Kidney (tissue), 22 donors: ENCODE measurements at places on chromosomes 12 and 14. TPM values are rescaled to one million over a fixed set of nuclear protein-coding genes. Genes with fewer than 3 reads are reported as not detected.
A peak's percentile ranks its signal among the peaks of the same experiment; 100 is the strongest.

DNA sequence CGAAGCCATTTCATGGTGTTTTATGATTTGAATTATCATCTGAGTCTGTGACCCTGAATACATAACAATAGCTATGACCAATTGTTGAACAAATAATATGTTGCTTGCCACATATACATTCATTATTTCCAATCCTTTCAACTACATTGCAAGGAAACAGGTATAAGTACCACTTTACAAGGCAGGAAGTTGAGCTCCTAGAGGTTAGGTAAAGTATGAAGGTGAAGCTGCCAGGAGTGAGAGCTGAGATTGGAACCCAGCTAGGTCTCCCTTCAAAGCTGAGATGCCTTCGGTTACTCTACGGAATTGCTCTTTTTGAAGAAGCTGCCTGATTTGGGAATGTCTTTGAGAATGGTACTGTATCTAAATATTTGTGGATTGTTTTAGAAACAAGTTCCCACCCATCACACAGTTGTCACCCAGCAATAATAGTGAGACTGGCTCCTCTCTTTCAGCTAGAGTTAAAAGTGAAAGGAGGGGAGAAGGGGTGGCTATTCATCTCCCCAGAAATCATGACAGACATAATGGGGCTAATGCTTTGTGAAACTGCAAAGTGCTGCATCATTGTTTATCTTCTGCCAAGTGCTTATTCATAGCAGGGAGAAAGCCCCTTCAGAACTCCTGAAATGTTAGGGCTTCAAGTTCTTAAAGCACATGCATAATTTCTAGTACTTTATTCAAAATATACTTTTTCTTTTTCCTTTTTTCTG lies 75.9 kb upstream of the AMIGO2 start:
- no peak for DNase-seq

DNA sequence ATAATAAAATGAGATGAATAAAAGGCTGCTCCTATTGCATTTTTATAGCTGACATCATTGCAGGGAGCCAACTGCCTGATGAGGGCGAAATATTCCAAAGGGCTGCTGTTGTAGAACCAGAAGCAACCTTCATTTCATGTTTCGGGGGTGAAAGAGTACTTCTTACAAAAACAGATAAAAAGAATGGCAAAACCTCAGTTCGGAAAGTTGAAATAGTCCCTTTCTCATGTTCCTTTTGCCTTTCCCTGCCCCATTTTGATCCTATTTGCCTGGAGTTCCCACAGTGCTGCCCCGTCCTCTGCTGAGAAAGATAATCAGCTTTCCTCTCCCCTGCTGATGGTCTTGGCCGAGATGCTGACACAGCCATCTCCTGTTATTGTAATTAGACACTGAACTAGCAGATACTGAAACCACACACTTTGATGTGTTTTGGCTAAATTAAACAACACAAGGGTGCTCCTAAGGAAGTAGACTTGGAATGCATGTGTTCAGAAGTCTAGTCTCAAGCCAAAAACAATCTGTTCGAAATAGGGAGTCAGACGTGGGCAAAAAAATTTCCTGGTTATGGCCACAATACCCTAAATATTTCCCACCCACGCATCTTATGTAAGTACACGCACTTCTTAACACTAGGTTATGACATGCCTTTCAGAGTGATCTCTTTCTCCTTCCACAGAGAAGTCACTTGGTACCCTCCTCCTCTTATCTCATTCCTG lies 117.2 kb downstream of the PPM1H start:
- no peak for DNase-seq

The B3GNT4 gene
- 8.0 TPM for polyA plus RNA-seq

DNA sequence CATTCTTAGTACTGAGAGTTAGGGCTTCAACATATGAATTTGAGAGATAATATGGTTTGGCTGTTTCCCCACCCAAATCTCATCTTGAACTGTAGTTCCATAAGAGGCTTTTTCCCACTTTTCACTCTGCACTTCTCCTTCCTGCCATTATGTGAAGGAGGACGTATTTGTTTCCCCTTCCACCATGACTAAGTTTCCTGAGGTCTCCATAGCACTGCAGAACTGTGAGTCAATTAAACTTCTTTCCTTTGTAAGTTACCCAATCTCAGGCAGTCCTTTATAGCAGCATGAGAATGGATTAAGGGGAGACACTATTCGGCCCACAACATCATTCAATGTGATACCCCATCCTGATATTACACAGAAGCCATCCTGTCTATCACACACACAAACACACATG lies 36.8 kb upstream of the ALG10B start:
- DNase-seq: no peak

- no peak for DNase-seq
Measured at GRCh38 chr14:32480337-32480736, 151.2 kb downstream of the AKAP6 start.

DNA sequence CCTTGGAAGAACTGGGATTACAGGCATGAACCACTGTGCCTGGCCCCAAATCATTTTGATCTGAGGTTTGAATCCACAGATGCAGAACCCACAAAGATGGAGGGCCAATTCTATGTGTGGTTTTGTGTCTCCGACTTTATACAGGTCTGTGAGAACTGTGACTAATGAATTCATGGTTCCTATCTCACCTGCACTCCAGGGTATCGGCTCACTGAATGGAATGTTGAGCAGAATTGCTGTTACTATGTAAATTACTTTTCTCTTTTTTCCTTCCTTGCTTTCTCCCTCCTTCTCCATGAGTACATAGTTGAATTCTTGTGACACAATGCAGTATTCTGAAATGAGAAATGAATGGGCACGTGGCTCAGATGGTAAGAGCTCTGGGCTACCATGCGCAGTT lies 21.1 kb upstream of the GALNT16 start:
- DNase-seq: no peak

The PRPH gene
- 0.71 TPM for polyA plus RNA-seq

- peak; percentile 39 for DNase-seq
Measured at GRCh38 chr14:102525929-102526497, 16.4 kb upstream of the ANKRD9 start.

DNA sequence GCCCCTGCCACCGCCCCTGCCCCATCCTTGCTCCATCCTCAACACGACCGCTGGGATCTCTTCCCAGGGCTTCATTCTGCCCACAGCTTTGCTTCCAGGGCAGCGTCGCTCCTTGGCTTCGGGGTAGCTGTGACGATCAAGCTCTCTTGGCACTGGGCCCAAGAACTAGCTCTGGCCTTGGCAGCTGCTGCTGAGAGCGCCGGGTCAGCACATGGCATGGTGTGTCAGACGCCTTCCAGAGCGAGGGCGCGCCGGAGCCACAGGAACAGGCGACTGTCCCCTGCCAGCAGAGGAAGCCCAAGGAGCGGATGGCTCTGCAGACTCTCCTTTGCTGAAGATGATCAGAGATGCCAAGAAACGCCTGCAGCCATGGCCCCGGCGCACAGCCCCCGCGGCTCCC lies 15.9 kb downstream of the RAB35 start:
- DNase-seq: no peak

DNA sequence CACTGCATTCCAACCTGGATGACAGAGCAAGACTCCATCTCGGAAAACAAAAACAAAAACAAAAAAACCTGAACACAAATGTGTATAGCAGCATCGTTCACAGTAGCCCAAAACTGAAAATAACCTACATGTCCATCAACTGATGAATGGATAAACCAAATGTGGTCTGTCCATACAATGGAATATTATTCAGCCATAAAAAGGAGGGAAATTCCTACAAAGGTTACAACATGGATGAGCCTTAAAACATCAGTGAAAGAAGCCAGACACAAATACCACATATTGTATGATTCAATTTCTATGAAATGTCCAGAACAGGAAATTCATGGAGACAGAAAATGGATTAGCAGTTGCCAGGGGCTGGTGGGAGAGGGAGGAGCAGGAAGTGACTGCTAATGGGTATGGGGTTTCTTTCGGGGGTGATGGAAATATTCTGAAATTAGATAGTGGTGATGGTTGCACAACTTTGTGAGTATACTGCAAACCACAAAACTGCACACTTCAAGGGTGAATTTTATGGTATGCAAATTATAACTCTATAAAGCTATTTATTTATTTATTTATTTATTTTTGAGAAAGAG lies 4.0 kb downstream of the MYL2 start:
- no peak for DNase-seq

GRCh38 chr12:19938491-19938890 lies 429.8 kb upstream of the PDE3A start:
- DNase-seq: no peak

GRCh38 chr14:93619176-93619793 lies 169.0 kb downstream of the PRIMA1 start:
- peak; percentile 54 for DNase-seq

DNA sequence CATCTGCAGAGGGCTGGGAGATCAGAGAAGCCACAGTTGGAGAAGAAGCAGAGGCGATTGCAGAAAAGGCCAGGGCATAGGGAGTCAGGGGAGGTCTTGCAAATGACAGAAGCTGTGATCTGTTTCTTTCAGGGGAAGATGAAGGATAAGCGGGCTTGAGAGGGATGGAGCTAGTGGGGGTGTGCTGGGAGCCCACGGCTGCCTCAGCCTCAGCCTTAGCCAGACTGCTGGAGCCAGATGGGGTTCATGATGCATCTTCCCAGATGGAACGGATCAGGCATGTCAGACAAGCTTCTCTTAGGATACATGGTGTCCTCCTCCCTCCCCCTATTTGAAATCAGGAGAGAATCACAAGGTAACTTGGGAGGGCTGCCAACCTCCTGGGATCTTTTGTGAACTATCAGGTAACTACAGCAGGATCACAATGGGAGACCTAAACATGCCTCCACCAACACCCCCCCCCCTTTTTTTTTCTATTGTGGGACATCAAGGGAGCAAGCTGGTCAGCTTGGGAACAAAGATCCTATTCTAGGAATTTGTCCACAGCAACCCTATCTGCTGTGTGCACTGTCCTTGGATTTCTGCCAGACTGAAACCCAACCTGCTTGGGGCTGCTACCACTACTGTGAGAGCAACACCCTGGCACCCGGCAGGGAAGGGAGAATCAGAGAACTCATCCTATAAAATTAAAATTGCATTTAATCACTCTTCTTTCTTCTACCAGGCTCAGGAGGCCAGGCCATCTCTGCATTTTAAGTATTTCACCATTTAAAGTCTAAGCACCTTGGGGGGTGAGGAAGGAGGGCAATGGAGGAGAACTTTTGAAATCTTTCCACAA lies 10.7 kb upstream of the ATP2A2 start:
- DNase-seq: peak; percentile 74

The KCNC2 gene
- polyA plus RNA-seq: not detected

GRCh38 chr12:112978163-112979040 lies at the start of gene OAS2:
Gene OAS2 (plus strand): TSS chr12:112978519. CDS start chr12:112978609, 90 bp downstream.
- no peak for DNase-seq

DNA sequence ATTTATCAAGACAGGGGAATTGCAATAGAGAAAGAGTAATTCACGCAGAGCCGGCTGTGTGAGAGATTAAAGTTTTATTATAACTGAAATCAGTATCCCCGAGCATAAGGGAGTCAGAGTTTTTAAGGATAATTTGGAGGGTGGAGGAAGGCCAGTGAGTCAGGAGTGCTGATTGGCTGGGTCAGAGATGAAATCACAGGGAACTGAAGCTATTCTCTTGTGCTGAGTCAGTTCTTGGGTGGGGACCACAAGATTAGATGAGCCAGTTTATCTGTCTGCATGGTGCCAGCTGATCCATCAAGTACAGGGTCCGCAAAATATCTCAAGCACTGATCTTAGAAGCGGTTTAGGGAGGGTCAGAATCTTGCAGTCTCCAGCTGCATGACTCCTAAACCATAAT lies 96.6 kb downstream of the CCDC60 start:
- DNase-seq: no peak

- DNase-seq: no peak
Measured at GRCh38 chr12:23585156-23585781, 364.2 kb downstream of the SOX5 start.

DNA sequence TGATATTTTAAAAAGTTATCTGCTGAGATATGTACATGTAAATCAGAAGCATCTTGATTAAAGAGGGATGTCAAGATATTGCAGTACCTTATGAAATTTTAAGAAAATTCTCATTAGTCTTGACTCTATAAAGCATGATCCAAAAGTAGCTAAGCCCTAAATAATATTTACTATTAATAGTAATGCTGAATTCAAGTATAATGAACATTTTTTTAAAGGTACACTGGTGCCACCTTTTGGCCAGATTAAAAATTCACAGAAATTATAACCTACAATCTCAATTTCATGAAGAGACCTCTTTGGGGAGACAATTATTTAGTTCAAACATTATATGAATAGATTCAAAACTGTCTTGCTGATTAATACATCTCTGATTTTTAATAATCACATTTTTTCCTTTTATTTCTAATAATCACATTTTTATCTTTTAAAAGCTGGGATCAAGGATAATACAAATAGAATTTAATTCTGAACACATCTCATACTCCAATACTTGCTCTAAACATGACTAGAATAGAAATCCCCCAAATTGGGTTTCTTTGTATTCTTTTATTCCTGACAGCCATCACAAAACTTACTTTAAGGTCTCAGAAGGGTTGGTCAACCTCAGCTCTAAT lies 13.4 kb downstream of the AKAP5 start:
- DNase-seq: no peak

- DNase-seq: no peak
Measured at GRCh38 chr14:88856786-88857366, 32.4 kb downstream of the TTC8 start.

DNA sequence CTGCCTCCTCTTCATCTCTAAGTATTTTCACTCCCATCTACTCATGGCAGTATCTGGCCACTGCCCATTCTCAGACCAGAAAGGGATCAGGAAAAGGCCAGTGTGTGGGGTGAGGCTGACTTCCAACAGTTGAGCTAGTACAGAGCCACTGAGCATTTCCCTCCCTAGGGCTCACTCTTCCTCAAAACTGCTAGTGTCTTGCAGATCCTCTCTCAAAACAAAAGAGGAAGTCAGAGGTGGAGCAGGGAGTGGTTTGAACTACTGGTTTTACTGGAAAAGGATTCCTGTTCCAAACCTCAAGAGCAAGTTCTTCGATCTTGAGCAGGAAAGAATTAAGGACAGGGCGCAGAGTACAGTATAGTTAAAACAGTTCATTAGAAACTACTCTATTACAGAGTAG lies 11.7 kb upstream of the RNASE10 start:
- no peak for DNase-seq

GRCh38 chr14:92464716-92465115 lies 48.9 kb upstream of the RIN3 start:
- DNase-seq: no peak
